ENCODE measurements at places on chromosomes 4 and X.

DNA sequence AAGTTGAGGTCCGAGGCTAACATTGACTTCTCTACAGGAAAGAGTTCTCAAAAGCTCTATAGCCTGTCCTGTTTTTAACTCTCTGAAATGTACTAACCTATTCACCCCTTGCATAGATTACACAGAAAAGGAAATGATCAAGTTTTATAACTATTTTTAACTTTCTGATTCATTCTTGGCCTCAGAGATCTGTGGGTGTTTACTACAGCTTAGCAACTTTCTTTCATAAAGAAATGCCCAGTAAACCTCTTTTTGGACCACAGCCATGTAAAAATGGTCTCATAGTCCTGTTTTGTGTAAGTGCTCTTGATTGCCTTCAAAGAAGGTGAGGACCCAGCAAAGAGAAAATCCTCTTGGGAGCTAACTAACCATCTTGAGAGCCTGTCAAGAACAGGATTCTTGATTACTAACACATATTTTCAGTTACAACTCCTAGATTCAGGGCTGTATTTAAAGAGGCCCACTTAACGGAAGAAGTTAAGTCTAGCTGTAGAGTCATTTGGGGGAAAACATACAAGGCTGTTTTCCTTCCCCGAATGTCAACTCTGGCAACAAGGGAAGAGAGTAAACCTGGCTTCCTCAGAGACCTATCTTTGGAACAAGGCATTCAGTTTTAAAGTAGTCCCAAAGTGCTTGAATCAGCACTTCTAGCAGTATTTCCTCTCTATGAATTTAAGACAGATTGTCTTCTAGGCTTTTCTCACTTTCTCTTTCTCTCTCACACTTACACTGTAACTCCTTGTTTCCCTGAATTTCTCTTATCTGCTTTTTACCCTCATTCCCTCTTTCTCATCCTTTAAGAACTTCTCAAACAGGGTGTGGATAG, 78.2 kb downstream of the IL21 start:
- DNase-seq, result no peak

GRCh38 chrX:153500676-153501280, 6.0 kb downstream of the BGN start:
- DNase-seq, result no peak

DNA sequence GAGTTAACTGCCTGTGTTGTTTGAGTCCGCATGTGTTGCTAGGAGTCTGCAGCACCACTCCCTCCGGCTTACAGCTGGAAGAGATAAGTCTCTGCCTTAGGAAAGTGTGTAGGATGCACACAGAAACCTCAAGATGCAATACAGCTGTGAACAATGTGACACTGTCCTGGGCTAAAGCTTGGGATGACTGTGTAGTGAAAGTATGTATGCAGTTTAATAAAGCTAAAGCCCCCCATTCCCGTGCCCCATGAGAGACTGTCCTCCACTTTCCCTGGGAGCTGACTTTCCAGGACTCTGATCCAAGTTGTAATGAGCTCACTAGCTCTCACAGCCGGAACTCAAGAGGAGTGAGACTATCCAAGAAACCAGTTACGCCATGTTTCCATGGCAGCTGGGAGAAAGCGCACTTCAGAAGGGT, 156.6 kb upstream of the FTHL17 start:
- DNase-seq, result no peak

GRCh38 chrX:10071451-10072144, 85.2 kb upstream of the CLCN4 start:
- peak; percentile 87 for DNase-seq

- no peak for DNase-seq
Measured at GRCh38 chrX:5068550-5068949, 1160.1 kb downstream of the NLGN4X start.

GRCh38 chr4:148076964-148077363, 345.1 kb downstream of the ARHGAP10 start:
- no peak for DNase-seq

GRCh38 chr4:10728016-10728415, 43.4 kb upstream of the CLNK start:
- DNase-seq, result peak; percentile 60

- DNase-seq, result peak; percentile 38
Measured at GRCh38 chr4:120616041-120616440, 306.5 kb downstream of the PRDM5 start.

GRCh38 chr4:117210551-117210950, 125.2 kb upstream of the TRAM1L1 start:
- no peak for DNase-seq
